Activated T-helper 1 cell treated with anti-CD3 and anti-CD28 coated beads, Interleukin-2, amount 50 U/mL, for 16 hours (primary cell): ENCODE measurements at places on chromosomes 12 and 14.
A peak's percentile ranks its signal among the peaks of the same experiment; 100 is the strongest.

DNA sequence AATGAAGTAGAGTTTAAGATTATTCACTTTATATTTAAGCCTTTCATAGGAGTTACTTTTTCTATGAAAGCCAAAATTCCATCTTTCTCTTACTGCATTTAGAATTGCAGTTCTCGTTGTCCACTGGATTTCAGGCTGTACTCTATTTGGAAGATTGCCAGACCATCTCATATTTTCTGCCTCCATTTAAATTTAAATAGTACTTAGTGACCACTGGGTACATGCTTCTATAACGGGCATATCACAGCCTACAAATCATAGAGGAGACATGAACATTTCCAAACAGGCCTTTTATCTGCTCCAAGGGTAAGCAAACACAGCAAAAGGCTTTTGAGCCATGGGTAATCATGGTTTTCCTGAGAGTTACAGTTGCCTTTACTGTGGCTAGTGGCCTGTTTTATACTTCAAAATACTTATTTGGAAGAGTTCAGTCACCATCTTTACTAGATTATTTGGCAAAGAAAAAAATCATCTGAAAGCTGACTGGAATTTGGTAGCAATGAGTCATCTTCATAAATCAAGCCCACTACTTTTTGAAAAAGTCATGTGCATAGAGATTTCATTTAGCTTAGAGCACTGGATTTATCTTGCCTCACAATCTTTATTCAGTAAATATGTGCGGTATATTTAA, 15.7 kb downstream of the ANO6 start:
- no peak for DNase-seq

GRCh38 chr14:98888927-98889835, 382.8 kb downstream of the BCL11B start:
- DNase-seq = no peak

DNA sequence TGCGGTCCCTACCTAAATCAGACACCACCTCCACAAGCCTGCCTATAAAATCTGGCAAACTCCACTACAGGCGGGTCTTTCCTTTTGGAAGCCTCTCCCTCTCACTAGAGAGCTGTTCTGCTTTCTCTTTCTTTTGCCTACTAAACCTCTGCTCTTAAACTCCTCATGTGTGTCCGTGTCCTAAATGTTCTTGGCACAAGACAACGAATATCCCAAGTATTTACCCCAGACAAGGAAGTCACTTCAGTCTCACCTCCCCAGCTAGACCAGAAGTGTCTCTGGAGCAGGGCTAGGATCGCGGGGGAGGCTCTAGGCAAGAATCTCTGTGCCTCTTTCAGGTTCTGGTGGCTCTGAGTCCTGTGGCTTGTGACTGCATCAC, 37.2 kb upstream of the FICD start:
- no peak for DNase-seq

- no peak for DNase-seq
Observed at GRCh38 chr14:102592763-102593060, 263 bp downstream of the RCOR1 start.

DNA sequence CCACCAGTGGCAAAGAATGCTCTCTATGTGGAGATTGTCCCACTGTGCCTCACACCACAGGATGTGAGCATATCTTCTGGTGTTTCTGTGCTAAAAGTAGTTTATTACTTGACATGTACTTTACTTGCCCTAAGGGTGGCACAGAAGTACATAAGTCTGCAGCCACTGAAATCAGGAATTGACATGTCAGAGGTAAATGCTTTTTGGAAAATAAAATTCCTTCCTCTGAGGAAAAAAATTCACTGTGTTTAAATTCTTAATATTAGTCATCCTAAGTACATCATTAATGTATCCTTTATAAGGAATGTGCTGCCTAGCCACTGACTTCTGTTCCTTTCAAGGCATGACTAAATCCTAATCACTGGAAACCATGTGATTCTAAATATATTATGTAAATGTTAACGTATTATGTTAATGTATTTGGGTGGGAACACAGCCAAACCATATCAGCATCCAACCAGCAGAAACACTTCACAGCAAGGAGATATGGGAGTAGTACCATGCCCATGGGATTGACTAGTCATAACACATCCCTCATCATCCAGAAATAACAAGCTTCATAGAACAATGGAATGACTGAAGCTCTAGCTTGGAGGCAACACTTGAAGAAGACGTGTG, 239.7 kb upstream of the PPFIA2 start:
- DNase-seq = no peak

GRCh38 chr12:89461649-89462612, 62.7 kb downstream of the GALNT4 start:
- no peak for DNase-seq

GRCh38 chr14:90345239-90345557, 13.5 kb upstream of the NRDE2 start:
- no peak for DNase-seq

DNA sequence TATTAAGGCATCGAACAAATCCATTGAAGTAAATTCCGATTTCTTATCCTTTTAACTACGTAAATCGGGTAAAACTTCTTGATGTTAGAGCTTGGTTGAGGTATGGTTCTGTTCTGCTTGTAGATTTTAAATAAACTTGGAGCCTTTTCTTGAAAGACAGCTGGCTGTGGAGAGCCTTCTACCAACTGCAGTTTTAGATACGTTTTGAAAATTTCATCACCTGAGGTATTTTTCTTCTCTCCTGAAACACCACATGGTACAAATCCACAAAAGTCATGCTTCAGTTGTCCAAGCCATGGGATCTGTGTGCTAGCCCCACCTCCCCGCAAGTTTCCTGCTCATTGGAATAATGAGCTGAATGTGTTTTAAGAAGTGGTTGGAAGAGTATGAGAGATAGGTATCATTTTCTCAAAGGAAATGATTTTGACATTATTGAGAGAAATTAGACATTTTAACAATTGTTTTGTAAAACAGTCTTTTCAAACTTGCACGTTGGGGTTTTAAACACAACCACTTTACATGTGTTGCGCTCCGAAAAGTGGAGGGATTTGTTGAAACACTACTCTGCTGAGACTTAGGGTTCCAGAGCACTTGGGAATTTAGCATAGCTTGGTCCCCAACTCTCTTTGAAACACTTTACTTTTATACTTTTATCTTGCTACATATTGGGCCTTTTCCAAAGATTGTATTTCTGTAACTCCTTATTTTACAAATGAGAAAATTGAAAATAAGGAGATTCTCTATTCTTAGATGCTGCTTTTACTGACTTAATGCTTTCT, 1.4 kb downstream of the PPM1A start:
- DNase-seq = no peak

DNA sequence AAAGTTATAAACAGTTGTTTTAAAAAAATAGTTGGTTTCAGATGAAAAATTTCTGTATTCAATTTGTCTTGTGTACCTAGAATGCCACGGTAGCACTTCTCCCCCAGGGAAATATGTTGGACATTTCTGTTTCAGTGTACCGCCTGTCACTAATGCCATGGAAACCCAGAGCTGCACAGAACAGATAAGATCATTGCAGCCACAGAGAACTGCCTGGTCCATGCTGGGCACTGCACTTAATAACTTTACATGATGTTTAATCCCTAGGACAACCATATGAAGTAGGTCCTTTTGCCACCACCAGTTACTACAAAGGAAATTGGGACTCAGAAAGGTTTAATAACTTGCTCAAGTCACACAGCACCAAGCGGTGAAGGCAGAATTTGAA, 253.4 kb upstream of the SRRM4 start:
- DNase-seq = no peak

GRCh38 chr12:124740691-124741137, 123.0 kb downstream of the SCARB1 start:
- DNase-seq = no peak

DNA sequence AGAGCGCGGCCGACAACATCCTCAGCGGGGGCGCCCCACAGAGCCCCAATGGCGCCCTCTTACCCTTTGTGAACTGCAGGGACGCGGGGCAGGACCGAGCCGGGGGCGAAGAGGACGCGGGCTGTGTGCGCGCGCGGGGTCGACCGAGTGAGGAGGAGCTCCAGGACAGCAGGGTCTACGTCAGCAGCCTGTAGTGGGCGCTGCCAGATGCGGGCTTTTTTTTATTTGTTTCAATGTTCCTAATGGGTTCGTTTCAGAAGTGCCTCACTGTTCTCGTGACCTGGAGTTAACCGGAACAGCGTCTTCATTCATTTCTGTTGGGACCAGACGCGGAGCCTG, 103.8 kb upstream of the FKBP4 start:
- DNase-seq = peak; percentile 39

- DNase-seq = no peak
Observed at GRCh38 chr14:25237845-25238244, 187.9 kb upstream of the STXBP6 start.

DNA sequence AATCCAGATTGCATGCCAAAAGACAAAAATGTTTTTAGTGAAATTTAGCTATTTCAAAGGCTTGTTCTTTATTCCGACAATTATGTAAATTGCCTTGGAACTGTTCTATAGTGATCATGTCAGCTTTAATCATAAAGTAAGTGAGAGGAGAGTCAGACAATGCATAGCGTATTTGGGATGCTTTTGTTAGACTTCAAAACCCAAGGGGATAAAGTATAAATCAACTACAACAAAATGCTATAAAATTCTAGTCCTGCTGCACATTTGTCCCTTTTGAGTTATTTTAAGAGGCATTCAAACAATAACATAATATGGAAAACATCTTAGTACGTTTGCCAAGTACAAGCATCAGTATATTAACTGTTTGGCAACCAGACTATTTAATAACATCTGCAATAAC, 11.3 kb downstream of the RTRAF start:
- no peak for DNase-seq

DNA sequence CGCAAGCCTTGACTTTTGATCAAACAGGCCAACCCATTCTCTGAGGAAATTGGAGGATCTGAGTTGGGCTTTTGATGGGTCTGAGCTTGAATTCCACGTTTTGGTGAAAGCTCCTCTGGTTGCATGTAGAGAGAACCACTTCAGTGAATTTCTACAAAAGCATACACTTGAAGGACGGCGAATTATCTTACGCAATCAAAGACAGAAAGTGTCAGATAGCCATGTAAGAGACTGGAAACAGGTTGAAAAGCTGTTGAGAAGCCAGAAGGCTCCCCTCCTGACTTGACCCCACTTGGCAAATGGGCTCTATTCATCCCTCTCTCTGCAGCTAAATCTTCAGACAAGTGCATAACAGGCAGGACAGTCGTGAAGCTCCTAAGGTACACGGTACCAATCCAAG, 809.1 kb downstream of the BCL11B start:
- no peak for DNase-seq

GRCh38 chr12:53201639-53202038, 5.4 kb downstream of the ITGB7 start:
- no peak for DNase-seq

DNA sequence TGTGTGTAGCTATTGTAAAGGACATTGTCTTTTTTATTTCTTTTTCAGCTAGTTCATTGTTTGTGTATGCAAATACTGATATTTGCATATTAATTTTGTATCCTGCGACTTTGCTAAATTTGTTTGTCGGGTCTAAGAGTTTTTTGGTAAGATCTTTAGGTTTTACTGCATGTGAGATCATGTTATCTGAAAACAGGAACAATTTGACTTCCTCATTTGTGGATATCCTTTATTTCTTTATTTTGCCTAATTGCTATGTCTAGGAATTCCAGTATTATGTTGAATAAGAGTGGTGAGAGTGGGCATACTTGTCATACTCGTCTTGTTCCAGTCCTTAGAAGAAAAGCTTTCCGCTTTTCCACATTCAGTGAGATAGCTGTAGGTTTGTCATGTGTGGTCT, 28.8 kb downstream of the SIX4 start:
- no peak for DNase-seq

GRCh38 chr12:99914206-99914605, 70.5 kb downstream of the ANKS1B start:
- DNase-seq = no peak

- DNase-seq = no peak
Observed at GRCh38 chr12:66612090-66612775, 66.6 kb downstream of the GRIP1 start.

- DNase-seq = no peak
Observed at GRCh38 chr12:12425616-12426015, 68.7 kb downstream of the BORCS5 start.

GRCh38 chr12:14843425-14843887, at the start of gene ART4:
ART4 (minus strand) TSS chr12:14843526; CDS start chr12:14843113, 413 bp downstream.
- DNase-seq = no peak

DNA sequence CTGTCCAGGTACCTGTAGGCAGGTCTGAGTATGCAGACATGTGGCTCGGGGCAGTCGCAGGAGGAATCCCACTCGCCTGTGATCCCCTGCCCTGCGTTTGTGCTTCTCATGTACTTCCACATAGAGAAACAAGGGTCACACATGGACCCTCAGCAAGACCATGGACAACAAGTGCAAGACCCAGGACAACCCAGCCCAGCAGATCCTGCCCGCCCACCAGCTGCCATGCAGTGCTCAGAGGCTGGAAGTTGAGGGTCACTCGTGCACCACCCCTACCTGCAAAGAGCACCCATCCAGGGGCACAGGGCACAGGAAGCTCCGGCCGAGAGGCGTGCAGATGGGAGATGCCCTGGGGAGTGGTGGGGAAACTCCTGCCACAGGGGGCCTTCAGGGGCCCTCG, 67.5 kb upstream of the C14orf180 start:
- no peak for DNase-seq

DNA sequence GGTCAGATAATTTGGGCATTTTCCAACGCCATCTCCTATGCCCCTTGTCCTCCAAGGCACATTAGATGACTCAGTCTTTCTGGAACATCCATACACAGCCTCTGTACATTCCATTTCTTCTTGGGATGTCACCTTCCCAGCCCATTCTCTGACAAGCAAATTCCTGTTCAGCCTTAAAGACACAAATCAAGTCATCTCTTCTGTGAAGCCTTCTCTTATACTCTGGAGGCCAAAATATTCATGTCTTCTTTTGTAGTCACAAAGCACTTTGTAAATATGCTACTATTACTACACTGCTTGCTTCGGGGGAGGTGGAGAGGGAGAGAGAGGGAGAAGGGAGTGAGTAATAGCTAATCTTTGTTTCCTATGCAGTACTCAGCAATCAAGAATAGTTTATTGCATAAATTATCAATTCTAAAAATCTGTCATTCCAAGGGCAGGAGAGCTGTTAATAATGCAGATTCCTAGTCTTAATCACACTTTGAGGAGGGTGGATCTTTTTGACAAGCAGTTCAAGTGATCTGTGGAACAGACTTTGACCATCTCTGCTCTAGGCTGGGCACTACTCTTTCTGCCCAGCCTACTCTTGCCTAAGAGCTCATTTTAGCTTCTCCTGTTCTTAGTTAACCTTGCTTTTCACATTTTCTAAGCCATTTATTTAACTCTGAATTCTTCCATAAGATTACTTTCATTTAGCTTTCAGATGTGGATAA, 27.9 kb downstream of the KCNMB4 start:
- no peak for DNase-seq

DNA sequence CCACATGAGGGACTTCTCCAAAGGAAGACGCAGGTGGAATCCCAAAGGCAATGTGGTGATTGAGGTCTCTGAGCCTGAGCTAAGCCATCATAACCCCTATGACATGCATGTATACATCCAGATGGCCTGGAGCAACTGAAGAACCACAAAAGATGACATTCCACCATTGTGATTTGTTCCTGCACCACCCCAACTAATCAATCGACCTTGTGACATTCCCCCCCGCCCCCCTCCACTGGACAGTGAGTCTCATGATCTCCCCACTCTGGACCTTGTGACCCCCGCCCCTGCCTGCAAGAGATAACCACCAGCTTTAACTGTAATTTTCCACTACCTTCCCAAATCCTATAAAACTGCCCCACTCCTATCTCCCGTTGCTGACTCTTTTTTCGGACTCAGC, 87.9 kb downstream of the VCPKMT start:
- DNase-seq = no peak
